ENCODE measurements at places on chromosomes 3 and 15.

DNA sequence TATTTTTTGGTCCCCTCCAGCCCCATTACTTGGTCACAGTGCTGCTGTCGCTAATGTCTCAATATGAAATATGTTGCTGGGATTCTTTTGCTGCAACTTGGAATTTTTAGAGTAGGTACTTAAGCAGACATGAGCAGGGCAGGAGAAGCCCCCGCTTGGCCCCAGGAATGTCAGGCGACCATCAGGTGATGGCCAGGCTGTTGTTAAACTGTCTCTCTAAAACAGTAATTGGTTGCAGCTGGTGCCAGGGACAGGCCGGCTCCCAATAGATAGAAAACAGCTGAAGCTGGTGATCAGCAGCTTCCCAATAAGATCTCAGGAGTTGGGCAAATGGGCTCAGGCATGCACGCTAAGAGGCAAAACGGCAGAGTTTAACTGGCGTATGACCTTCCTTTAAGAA, 329.9 kb upstream of the TBL1XR1 start:
- DNase-seq: no peak

DNA sequence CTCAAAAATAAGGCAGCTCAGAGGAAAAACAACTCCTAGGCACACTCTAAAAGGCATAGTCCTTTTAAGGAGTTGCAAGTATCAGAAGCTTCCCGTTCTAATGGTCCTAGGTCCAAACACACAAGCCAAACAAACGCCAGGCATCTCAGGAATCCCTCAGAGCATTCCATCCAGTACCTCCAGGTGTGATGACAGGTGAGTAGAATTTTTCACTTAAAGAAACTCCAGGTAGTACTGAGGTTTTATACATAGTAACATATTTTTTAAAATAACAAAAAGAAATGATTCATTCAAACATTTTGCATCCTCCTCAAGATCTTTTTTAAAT, 1092.3 kb downstream of the TUSC7 start:
- DNase-seq: no peak

- DNase-seq: no peak
These were observed 34.1 kb upstream of the LIMD1 start for GRCh38 chr3:45560281-45560971.

- DNase-seq: no peak
These were observed 52.2 kb downstream of the DNASE1L3 start for GRCh38 chr3:58158442-58159153.

DNA sequence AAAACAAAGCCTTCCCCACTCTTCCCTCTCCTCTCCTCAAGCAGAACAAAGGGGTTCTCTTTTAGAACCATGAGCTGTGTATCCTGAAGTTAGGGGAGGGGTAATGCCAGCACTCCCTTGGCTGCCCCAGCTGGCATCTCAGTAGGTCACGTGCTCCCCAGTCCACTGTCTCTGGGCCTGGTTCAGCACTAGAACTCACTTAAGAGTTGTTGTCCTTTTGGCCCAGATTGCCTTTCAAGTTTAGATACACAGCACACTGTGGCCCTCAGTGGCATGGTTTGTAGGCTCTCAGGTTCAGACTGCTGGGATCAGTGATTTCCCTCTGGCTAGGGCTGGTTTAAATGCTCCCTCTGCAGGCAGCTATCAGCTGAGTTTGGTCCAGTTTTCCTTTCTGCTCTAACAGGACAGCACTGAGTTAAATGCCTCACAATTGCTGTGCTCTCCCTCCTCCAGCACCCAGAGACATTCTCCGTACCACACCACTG, 188.4 kb upstream of the ST8SIA2 start:
- DNase-seq: no peak

- DNase-seq: no peak
These were observed 8.1 kb downstream of the CFAP100 start for GRCh38 chr3:126402666-126403302.

- no peak for DNase-seq
These were observed 181.0 kb downstream of the SI start for GRCh38 chr3:164897342-164897741.

- no peak for DNase-seq
These were observed 2.1 kb downstream of the PLA2G4F start for GRCh38 chr15:42154212-42154941.

GRCh38 chr15:99070208-99070607, 34.7 kb upstream of the SYNM start:
- DNase-seq: no peak

- DNase-seq: no peak
These were observed 13.2 kb upstream of the RPL32 start for GRCh38 chr3:12854565-12854964.

- DNase-seq: no peak
These were observed 119.4 kb upstream of the PRR20G start for GRCh38 chr3:127407026-127407939.

DNA sequence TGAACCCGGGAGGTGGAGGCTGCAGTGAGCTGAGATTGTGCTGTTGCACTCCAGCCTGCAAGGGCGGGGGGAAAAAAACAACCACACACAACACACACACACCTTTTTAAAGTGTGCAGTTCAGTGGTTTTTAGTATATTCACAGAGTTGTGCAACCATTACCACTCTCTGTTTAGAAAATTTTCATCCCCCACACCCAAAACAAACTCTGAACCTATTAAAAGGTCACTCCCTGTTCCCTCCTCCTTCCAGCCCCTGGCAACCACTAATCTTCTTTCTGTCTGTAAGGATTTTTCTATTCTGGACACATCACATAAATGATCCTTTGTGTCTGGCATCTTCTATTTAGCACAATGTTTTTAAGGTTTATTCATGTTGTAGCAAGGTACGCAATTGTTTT, 159.1 kb downstream of the ATG7 start:
- no peak for DNase-seq

- DNase-seq: no peak
These were observed 12.2 kb upstream of the SNRPA1 start for GRCh38 chr15:101307048-101307896.
